ENCODE measurements at places on chromosomes 7 and 10.

DNA sequence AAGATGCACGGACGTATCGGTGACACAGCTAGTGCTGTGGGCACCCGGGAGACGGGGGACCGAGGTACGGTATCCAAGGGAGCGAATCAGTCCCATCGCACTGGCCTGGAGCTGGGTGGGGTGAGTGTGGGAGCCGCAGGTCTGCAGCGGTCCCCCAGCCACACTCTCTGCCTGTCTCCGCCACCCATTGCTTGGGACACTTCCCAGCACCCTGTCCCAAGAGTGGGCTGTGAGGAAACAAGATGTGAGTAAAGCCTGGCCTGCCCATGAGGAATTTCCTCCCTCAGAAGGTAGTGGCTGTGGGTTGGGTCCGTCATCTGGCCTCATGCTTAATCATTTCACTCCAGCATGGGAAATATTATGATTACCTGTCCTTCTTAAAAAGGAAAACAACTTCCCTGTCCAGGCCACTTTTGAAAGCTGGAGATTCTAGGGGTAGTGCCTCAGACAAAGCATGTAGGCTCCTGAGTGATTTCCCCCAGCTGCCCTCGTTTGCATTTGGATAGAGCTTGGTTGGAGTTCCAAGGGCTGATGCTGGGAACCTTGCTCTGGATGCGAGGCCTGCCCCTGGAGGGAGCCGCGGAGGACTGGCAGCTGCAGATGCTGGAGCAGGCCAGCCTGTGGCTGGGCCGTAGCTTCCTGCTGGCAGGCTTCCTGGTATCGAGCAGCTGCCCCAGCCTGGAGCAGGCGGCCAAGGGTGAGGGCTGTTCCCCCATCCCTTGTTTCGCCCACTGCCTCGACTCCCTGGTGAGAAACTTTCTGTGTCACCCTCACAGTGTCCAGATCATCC, 6.2 kb upstream of the ACTR3C start:
- no peak for DNase-seq

DNA sequence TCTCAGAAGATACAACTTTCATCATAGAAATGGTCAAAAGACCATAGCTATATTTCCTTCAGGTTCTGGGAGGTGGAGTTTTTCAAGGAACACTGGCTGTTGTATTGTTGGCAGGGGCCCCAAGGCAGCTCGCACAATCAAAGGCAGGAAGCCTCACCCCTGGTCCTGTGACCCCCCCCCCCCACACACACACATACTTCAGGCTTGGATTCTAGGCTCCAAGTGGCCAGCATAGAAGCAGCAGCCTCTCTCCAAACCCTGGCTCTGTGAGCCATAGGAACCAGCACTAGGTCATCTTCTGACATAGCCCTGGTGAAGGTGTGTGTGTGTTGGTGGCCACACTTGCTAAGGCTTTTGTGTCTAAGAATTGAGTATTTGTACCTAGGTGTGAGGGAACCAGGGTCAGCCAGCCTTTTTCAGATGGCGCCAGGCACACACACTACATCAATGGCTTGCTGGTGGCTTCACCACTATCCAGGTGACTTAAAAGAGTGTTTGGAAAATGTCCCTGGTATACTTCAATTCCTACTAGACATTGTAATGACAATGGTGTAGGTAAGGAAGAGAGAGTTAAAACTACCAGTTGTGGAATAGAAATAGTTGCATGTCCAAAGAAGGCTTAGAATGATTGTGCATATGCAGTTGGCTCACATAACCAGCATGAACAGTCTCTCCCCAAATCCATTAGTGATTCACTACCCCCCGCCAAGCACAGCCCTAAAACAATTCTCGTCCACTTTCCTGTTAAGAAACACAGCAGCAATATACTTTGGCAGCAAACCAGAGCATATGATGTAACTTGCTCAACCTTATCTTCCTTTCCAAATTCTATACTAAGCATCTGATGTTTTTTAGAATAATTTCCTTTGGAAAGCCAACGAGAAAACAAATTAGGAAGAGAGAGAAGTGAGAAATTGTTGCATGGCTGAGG, 91.3 kb downstream of the AVL9 start:
- DNase-seq: no peak

GRCh38 chr10:80829562-80829961, 291.9 kb downstream of the SH2D4B start:
- DNase-seq: no peak

GRCh38 chr10:99779335-99779734, 3.1 kb upstream of the ABCC2 start:
- no peak for DNase-seq

GRCh38 chr10:49690698-49691356, 11.4 kb downstream of the C10orf53 start:
- DNase-seq: no peak

DNA sequence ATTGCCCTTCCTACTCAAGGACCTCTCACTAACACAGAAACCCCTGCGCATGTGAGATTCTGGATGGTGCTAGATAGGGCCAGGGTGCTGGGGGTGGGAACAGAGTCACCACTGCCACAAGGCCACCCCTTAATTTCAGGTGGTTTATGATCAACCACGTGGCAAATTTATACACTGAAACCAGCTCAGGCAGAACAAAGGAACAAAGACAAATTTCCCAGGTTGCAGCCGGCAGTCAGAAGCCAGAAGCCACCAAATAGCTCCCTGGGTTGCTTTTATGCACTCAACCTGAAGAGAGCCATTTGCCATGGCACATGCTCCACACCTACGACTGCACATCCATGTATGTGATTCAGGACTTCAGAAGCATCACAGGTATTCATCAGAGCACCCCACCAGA, 2.5 kb downstream of the VOPP1 start:
- peak; percentile 74 for DNase-seq

DNA sequence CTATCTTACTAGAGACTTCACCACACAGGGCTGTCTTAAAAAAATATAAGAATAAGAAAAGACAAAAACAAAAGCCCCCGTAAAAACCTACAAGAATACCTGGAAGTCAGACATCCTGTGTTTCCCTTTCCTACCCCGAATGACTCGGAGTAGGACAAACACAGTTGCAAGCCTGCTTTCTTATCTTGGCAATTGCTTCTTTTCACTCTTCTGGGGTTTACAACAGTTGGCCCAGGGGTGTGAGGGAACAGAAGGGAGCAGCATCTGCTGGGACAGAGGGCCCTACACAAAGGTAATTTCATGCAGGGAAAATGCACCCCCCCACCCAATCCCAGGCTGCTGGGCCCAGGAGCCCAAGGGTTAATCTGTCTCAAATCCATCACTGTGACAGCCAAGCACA, 220.6 kb downstream of the ARHGAP12 start:
- no peak for DNase-seq

DNA sequence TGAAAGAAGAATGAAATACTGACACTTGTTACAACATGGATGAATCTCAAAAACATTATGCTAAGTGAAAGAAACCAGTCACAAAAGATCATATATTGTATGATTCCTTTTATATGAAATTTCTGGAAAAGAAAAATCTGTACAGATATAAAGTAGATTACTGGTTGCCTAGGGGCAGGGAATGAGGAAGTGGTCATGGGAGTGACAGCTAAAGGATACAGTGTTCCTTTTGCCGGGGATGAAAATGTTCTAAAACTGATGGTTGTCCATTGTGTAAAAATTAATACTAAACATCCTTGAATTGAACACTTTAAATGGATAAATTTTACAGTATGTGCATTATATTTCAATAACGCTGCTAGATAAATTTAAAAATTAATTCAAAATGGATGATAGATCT, 25.1 kb downstream of the ALOX5 start:
- DNase-seq: no peak

DNA sequence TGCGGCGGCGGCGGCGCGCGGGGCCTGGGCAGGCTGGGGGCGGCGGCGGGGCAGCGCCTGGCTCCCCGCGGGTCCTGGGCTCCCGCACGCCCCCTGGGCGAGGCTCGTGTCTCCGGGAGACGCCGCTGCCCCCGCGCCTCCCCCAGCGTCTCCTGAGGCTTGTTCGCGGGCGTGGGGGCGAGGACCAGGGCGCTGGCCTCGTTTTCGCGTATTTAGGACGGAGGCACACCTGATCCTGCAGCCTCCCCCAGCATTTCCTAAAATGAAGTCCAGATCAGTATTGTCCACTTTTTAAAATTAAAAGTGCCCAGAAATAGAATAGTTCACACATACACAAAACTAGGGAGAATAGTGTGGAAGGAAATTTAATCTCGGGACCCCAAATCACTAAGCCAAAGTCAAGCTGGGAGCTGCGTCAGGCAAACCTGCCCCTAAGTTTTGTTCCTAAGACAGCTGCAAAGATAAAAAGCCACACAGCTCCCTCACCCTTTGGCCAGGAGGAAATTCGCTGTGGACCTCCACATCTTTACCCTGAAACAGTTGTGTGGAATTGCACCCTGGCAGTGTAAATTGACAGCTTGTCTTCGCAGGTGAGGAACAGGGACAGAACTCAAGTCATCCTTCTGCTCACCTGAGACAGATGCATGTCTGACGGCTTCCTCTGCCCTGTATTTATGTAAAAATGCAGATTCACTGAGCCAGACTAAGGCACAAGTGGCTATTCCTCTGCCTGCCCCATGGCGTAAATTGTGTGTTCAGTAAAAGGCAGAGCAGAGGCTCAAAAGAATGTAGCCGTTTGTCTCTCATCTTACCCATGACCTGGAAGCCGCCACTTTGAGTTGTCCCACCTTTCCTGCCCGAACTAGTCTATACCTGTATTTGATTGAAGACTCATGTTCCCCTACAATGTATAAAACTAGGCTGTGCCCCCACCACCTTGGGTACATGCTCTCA, 740 bp downstream of the GALNT11 start:
- DNase-seq: no peak

DNA sequence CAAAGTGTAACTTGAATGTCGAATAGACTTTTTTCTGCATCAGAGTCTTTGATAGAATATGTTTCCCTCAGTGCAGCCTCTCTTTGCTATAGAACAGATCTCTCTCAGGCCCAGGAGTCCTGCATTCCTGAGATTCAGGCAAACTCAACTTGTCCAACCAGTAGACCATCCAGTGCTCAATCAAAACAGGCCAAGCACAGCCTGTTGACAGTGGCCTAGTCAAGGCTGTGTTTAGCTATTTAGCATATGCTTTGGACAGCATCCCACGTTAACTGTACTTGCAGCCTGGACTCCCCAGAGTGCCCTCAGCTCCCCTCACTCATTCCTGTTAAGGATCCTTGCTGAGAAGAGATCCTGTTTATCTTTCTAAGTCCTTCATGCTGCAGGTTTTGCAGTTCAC, 16.3 kb downstream of the OR6V1 start:
- no peak for DNase-seq

GRCh38 chr7:149833495-149834130, 4.6 kb upstream of the ZNF862 start:
- DNase-seq: no peak

DNA sequence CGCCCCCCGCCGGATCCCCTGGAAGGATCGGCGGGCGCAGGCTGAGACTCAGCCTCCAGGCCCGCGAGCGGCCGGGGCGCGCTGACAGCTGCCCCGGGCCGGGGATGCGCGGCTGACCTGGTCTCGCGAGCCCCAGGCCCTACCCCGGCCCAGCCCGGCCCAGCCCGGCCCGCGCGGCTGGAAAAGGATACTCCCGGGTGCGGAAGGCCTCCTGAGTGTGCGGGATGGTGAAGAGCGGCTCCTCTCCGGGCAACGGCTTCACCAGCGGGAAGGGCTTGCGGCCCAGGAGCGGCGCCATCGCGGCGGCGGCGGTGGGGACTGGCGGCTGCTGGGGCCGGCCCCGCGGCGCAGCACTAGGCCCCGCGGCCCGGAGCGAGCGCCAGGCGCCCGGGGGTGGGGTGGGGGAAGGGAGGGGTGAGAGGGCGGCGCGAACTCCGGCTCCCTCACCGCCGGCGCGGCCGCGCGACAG, 423 bp downstream of the BAZ1B start:
- DNase-seq: peak; percentile 74
